SK-MEL-5 (cell line): ENCODE measurements at places on chromosomes 3 and 15. TPM values are rescaled to one million over a fixed set of nuclear protein-coding genes. Genes with fewer than 3 reads are reported as not detected.
A peak's percentile ranks its signal among the peaks of the same experiment; 100 is the strongest.

Gene LINGO1
- total RNA-seq: 0.90 and 2.1 TPM in 2 replicates

Gene C3orf20
- not detected in 2 replicates for total RNA-seq

DNA sequence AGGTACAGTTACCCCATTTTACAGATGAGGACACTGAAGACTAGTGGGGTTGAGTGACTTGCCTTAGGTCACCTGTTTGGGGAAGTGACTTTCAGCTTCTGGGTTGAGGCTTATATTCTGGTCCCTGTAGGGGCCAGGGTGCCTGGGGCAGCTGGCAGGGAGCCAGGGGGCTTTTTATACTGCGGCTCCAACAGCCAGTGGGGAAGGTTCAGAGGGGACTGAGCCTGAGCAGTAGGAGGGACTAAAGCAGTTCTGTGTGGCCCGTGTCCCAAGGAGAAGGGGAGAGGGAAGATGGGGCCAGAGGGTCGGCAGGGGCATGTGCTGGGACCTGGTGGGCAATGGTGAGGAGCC is 37.7 kb downstream of the SLC6A6 start:
- DNase-seq: no peak

GRCh38 chr15:59556380-59556779 is 55.2 kb upstream of the GCNT3 start:
- no peak for DNase-seq

DNA sequence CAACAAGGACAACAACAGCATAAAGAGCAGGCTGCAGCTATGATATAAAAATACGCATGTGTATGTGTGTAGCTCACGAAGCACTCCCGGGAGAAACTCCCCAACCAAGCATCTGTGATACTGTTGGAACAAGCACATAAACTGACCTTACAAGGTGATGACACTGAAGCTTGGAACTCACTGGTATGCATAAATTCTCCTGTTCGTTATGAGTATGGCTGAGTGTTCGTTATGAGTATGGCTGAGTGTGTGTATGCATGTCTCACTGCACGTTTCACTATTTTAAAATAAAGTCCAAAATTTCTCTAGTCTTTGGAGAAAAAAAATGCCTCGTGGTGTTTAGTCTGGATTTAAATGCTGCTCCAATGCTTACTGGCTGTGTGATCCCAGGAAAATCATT is 256.8 kb downstream of the RORA start:
- DNase-seq: no peak

DNA sequence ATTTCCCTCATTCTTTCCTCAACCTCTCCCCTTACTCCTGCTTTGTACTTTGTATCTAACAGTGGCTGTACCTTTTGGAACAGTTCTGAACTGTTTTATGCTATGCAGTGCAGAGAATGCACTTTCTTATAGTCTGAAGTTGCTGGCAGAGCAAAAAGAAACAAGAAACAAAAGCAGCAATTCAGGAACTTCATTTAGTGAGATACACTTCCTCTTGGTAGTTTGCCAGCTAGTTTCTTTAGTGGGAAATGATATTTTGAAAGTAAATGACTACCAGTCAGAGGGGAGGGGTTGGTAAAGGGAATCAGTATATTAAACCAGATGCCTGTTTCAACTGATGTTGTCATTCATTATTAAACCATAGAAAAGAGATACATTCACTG is 55.0 kb upstream of the CHD2 start:
- peak; percentile 95 for DNase-seq

DNA sequence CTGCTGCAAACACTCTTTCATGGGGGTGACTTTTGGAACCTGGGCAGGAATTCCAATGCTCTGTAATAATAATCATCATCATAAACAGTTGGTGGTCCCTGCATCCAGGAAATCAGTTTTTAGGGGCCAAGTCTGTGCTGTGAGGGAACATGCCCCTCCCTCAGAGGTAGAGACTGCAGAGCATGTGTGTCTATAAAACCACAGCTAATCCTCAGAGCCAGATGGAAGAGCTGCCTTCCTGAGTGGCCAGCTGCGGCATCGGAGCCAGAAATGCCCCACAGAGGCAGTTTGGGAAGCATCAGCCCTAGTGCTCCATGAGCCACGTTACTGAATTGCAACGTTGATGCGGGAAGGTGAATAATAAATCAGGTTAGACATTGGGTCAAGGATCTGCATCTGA is 12.9 kb upstream of the TPM1 start:
- DNase-seq: no peak

- no peak for DNase-seq
These were observed 85.9 kb upstream of the IGF1R start for GRCh38 chr15:98562331-98562937.

DNA sequence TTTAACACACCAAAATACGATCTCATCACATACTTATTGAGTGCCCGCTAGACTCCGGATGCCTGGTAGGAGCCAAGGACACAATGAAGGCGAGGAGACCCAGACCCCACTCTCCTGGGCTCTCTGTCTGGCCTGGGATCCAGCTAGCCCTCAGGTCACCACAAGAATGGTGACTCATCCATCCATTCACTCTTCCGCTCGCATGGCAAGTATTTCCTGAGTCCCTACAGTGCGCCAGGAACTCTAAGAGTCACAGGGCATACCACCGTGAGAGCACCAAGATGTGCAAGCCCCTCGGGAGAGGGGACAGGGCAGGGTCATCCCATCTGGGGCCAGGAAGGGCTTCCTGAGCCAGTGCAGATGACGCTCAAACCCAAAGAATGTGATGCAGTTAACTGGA is 101.6 kb upstream of the PRR20G start:
- no peak for DNase-seq

DNA sequence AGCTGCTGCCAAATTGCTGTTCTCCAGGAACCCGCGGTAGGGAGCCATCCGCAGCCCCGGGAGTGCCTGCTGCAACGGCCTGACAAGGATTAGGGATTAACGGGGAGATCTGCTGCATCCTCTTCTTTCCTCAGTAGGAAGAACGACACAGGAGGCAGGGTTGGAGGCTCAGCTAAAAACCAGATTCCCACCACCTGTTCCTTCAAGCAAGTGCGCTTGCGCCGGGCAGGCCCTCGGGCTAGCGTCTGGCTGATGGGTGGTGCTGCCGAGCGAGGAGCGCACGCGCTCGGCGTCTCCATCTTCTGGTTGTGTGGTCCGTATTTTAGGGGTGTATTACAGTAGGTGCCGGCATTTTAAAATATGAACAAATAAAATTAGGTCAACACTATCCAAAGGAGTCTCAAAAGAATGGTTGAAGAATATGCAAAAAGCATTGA is 25.4 kb upstream of the SLC25A26 start:
- peak; percentile 24 for DNase-seq

- peak; percentile 91 for DNase-seq
These were observed 436.1 kb downstream of the CHL1 start for GRCh38 chr3:632571-633170.

DNA sequence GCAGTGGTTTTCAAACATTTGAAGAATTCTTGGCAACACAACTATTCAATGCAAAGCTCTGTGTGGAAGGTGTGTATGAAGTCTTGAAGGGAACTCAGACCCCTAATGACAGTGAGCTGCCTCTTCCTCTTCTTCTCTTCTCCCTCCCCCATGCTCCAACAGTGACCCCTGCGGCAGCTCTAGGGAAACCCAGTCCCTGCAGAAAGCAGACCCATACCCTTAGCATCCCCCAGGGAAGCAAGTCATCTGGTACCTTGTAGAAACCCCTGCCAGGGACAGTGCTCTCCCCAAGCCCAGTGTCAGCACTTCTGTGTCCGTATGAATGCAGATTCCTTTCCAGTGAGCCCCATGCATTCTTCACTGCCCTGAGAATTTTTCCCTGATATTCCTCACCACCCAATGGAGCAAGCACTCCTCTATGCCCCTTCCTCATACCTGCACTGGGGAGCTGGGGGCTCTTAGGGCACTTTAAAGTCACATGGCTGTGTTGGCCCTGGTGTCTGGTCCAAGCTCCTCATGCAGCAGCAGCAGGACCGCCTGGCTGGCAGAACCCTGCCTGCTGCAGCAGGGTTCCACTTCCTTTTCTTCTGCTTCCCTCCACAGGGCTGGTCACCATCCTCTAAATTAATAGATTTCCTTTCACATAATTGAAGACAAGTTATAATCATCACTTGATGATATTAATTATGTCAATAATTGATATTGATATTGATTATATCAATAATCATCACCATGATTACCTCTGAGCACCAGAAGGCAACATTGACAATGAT is 442.5 kb downstream of the EPHB1 start:
- peak; percentile 23 for DNase-seq

DNA sequence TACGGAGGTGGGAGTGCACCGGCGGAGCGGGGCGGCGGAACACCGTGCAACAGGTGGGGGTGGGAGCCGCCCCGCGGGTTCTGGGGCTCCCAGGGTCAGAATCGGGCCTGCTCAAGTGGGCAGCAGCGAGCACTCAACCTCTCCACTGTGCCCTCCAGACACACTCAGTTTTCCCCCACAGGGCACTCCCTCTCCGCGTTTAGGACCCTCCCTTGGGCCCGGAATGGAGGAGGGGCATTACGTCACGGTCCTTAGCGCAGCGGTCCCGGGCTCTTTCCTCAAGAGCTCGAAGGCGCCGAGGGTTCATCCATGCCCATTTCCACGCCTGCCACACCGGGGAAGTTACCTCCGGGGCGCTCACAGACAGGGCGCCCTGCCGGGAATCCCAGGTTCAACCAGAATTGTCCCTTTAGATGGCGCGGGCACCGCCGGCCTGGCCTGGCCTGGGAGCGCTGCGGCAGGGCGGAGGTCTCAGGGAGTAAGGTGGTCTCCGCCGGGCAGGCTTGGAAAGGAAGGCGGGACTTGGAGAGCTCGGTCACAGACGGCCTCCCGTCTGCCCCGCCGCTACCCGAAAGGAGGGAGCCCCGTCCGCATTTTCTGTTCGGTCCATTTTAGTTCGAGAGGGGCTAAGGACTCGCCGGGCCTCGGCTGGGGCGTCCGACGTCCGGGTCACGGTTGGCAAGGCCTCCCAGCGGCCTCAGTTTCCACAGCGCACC is 5.1 kb downstream of the RNU6-1 start:
- no peak for DNase-seq

GRCh38 chr3:143068059-143068458 is 51.5 kb upstream of the CHST2 start:
- no peak for DNase-seq

DNA sequence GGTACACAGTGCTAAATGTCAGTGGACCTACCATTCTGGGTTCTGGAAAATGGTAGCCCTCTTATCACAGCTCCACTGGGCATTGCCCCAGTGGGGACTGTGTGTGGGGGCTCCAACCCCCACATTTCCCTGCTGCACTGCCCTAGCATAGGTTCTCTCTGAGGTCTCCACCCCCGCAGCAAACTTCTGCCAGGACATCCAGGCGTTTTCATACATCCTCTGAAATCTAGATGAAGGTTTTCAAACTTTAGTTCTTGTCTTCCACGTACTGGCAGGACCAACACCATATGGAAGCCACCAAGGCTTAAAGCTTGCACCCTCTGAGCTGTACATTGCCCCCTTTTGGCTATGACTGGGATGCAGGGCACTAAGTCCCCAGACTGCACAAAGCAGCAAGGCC is 788.2 kb upstream of the ALCAM start:
- DNase-seq: peak; percentile 6

DNA sequence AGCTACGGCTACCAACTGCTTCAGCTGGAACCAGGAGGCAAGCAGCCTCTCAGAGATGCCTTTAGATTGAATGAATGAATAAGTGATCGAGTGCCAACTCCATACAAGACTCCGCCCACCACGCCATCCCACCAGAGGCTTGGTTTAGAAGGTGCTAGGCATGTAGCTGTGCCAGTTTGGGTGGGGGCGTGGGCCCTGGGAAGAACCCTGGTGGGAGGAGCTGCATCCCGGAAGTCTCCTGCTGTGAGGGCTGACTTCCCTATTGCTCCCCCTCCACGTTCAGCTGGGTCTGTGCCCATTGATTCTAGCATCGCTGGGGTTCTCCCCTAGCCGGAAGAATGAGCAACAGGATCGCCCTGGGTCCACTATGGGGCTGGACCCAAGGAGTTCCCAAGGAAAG is 20.9 kb downstream of the LINGO1 start:
- DNase-seq: no peak

DNA sequence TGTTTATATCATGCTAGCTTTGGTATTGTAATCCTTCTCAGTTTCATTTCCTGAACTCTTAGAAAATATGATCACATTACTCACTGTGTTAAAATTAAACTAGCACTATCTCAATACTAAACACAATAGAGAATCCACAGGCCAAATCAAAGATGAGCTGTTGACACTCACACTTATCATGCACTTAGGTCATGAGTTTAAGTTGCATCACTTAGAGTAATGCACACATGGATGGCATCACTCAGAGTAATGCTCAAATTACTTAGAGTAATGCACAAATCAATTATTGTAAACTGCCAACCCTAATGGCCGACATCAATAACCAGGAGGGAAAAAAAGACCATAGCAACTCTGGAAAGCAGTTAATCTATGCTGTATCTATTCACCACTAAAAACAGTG is 40.0 kb upstream of the MCF2L2 start:
- DNase-seq: peak; percentile 24

DNA sequence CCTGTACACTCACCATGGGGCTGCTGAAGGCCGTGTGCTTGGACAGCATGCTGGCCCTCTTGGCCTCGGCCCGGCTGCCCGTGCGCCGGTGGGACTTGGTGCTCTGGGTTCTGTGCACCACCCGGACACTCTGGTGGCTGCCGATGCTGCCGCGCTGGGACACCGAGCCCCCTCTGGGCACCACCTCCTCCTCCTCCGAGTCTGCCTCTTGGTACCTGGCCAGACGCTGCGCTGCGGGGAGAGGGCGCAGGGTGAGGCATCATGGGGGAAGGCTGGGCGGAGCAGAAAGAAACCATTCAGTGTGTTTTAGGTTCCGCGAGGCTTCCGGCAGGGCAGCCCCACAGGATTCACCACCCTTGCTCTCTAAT is 145.0 kb downstream of the ATP10A start:
- DNase-seq: no peak

- no peak for DNase-seq
These were observed 22.7 kb upstream of the TRAK1 start for GRCh38 chr3:42068303-42069088.

DNA sequence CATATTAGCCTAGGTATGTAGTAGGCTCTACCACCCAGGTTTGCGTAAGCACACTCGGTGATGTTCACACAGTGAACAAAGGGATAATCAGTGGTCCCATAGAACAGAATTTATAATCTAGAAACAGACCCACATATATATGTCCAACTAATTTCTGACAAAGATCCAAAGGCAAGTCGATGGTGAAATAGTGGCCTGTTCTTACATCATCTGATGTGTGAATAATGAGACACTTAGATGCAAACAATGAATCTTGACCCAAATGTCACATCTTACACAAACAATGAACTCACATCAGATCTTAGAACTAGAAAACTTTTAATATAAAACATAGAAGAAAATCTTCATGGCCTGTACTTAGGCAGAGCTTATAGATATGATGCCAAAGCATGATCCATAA is 17.6 kb upstream of the TM2D3 start:
- DNase-seq: no peak

GRCh38 chr15:63331456-63331855 is 50.2 kb downstream of the CA12 start:
- DNase-seq: no peak

GRCh38 chr3:63949005-63949404 is 36.8 kb upstream of the SCAANT1 start:
- no peak for DNase-seq

- DNase-seq: no peak
These were observed 26.1 kb upstream of the VPS8 start for GRCh38 chr3:184785890-184786279.
